ENCODE measurements at places on chromosomes 3 and 15.

- DNase-seq = no peak
These were observed 150.2 kb upstream of the SUCLG2 start for GRCh38 chr3:67804578-67804977.

DNA sequence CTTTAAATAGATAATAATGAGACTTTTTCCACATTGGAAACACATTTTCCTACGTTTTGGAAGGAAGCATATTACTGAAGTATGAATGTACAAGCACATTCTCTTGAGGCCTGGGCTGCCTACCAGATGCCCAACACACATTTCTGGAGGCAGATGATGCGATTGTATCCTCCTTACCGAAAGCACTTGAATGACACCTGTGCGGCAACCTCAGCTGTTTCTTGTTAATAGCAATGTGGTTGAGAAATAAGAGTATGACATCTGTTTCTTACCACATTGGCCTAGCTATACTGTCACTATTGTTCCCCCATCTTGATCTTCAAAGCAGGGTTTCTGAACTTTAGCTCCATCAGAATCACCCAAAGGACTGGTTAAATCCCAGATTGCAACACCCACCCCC lies 84.8 kb downstream of the ARPP21 start:
- no peak for DNase-seq

GRCh38 chr15:31327669-31328427 lies 1.2 kb downstream of the KLF13 start:
- DNase-seq = no peak

- no peak for DNase-seq
These were observed 81.7 kb downstream of the BCHE start for GRCh38 chr3:165755571-165755970.

GRCh38 chr15:74826364-74826819 lies at the start of gene CPLX3:
TSS of gene CPLX3 (plus strand) at chr15:74826627. CDS start at chr15:74826704, 77 bp downstream.
- DNase-seq = no peak

- no peak for DNase-seq
These were observed 12.0 kb downstream of the STARD5 start for GRCh38 chr15:81311752-81312464.

DNA sequence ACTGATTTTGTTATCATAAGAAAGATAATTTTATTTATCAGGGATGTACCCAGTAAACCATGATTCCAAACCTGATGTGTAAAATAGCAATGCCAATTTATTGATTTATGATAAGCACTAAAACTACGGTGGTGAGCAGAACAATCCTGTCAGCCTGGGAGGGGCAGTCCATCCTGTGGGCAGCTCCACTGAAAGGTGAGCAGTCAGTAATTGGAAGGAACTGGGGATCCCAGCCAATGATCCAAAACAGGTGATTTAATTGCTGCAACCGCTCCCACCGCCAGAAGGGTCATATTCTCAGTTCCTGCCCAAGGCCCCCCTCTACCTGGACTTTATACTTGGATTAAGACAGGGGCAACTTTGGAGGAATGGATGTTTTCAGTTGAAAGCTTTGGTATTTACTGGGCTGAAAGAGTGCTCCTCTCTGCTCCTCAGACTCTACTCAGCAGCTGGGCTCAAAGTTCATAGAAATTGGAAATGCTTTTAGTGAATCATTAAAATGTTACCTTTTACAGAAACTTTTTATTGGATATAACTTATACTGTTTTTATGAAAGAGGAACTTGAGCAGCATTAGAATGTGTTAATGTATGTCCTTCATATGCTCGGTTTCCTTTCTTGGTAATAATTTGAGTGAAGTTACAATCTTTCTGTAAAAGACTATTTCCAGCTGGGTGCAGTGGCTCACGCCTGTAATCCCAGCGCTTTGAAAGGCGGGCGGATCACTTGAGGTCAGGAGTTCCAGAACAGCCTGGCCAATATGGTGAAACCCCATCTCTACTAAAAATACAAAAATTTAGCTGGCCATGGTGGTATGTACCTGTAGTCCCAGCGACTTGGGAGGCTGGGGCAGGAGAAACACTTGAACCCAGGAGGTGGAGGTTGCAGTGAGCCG lies 198.6 kb upstream of the IL12A start:
- DNase-seq = no peak

DNA sequence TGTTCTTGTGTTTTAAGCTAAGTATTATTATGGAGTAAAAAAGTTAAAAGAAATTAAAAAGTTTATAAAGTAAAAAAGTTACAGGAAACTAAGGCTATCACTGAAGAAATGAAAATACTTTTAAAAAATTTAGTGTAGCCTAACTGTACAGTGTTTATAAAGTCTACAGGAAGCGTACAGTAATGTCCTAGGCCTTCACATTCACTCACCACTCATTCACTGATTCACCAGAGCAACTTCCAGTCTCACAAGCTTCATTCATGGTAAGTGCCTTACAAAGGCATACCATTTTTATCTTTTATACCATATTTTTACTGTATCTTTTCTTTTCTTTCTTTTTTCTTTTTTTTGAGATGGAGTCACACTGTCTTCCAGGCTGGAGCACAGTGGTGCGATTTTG lies 40.7 kb upstream of the SCN5A start:
- no peak for DNase-seq

- DNase-seq = no peak
These were observed 197.7 kb downstream of the CD47 start for GRCh38 chr3:107892955-107893624.

GRCh38 chr3:142929890-142930289 lies 33.6 kb downstream of the PAQR9 start:
- DNase-seq = no peak

DNA sequence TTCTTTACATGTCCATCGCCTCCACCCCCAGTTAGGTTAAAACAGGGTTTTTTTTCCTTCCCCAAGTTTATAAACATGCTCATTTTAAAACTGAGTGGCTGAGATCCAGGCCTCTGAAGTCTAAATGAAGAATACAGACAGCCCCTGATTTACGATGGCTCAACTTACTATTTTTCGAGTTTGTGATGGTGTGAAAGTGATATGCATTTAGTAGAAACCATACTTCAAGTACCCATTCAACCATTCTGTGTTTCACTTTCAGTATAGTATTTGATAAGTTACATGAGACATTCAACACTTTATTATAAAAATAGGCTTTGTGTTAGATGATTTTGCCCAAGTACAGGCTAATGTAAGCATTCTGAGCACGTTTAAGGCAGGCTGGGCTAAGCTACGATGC lies 30.5 kb upstream of the GNB5 start:
- DNase-seq = no peak

- no peak for DNase-seq
These were observed 13.2 kb upstream of the TRANK1 start for GRCh38 chr3:36957862-36958686.

GRCh38 chr3:13607821-13608597 lies 59.1 kb downstream of the FBLN2 start:
- no peak for DNase-seq

DNA sequence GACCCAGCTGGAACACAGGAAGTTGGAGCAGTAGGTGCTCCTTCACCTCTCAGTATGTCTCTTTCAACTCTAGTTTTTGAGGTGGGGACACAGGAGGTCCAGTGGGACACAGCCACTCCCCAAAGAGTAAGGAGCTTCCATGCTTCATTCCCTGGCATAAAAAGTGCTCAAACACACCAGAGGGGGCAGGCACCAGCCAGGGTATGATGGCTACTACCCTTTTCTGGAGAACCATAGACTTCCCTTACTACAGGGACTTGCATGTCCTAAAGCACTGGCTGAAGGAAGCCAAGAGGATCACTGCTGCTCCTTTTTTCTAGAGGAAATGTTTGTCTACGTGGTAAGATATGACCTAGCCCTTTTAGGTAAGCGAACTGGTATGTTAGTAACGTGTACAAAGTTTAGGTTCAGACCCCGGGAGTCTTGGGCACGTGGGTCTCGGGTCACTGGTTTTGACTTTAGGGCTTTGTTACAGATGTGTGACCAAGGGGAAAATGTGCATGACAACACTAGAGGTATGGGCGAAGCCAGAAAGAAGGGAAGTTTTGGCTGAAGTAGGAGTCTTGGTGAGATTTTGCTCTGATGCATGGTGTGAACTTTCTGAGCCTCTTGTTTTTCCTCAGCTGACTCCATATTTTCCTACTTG lies 11.9 kb downstream of the IL17RB start:
- DNase-seq = no peak

DNA sequence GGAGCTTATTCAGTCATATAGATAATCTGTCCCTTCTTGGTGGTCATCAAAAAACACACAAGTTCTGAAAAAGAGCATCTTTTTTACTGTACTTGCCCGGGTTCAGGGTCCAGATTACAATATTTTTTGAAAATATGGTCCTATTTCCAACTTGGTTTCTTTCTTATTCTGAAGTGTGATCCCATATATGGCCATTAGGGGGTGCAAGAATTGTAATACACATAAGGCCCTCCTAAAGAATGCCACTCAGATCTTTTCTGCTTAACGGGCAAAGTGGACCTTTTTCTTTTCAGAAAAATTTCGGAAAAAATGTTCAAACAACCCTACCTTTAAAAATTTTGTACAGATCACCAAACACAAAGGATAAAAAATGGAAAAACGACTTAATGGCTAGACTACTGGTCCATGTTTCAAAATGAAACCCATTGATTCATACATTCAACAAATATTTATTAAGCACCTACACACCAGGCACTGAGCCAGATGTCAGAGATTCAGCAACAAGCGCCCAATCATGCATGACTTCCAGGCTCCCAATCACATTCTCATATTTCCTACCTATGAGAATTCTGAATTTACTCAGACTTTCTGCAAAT lies 102.0 kb upstream of the MYRIP start:
- DNase-seq = no peak

GRCh38 chr3:37542331-37542730 lies 319.3 kb upstream of the CTDSPL start:
- no peak for DNase-seq

- DNase-seq = no peak
These were observed 686.3 kb downstream of the NTRK3 start for GRCh38 chr15:87570206-87570605.

DNA sequence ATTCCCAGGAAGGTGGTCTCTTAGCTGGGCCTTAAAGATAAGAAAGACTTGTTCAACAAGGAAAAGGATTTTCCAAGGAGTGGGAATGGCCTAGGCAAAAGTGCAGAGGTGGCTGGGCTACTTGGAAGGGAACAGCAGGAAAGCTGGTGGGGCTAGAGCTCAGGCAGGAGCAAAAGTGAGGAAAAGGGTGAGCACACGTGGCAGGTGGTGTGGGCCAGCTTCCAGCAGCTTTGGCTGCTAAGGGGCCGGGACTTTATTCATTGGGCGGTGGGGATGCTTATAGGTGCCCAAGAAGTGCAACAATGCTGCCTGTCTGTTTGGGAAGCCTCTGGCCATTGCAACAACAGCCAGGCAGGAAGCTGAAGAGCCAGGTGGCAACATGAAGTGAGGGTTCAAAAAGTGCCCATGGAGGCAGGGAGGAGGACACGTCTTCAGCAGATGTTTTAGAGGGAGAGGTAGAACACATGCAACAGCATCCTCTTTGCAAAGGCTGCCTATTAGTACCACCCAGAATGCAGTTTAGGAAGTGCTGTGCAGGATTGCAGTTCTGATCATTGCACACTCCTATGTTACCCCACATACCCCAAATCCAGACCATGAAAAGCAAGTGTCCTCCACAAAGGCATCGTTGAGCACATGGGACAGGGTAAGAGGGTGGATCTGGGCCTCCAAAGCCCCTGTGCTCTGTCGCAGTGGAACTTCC lies 13.8 kb downstream of the ALDH1A3 start:
- no peak for DNase-seq

GRCh38 chr15:35309886-35310285 lies 224.8 kb upstream of the NANOGP8 start:
- no peak for DNase-seq

- DNase-seq = no peak
These were observed 267.3 kb upstream of the ADAMTS9 start for GRCh38 chr3:64954995-64955636.

DNA sequence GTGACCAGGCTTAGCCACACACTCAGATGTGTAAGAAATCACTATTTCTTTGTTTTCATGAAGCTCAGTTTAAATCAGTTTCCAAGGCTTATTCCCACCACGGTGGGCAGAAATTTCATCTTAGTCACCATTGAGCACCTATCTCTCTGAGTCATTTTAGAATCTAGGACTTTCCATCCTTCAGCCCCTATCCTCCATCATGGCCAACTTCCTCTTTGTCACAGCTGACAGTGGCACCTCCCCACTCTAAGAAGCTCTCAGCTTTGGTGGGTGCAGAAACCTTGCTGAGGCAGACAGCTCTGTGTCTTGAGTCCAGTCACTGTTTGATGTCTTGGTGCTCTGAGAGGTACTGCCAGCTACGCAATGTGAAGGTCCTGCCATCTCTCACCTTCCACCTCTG lies 32.9 kb downstream of the SNTN start:
- DNase-seq = no peak

GRCh38 chr3:196298521-196298920 lies 11.0 kb upstream of the PCYT1A start:
- DNase-seq = no peak

DNA sequence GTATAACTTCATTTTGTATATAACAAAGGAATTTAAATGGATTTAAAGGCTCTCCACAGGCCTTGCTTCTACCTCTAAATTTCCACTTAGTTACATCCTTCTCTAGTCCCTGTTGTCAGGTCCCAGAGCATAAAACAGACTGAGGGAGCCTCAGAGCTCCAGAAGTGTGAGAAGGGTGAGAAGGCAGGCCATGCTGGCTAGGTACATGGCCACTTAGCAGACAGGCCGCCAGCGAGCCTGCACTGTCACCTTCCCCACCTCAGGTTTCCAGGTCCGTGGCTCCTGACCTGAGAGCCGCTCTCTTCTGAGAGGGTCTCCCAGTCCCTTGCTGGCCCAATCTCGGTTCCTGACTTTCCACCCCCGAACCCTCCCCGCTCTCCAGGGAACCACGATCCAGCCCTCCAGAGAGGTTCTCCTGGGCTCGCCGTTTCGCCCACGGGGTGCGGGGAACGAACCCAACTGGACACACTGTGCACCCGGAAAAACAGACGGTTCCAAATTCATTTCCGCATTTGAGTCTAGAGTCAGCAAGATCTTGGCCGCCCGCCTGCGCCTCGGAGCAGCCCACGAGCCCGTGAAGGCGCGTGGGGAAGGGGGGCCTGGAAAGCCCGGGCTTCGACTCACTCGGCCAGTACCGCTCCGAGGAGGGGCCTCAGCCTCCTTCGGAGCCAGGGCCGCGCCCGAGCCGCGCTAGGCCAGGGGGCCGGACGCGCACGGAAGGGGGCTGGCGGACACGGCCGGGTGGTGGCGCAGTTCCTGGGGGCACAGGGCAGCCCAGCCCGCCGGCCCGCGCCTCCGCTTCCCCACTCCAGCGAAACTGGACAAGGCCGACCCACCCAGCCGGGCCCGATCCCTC lies 16.7 kb upstream of the SOX2 start:
- peak; percentile 37 for DNase-seq

- no peak for DNase-seq
These were observed 37.1 kb downstream of the MAGI1 start for GRCh38 chr3:66001626-66002025.

DNA sequence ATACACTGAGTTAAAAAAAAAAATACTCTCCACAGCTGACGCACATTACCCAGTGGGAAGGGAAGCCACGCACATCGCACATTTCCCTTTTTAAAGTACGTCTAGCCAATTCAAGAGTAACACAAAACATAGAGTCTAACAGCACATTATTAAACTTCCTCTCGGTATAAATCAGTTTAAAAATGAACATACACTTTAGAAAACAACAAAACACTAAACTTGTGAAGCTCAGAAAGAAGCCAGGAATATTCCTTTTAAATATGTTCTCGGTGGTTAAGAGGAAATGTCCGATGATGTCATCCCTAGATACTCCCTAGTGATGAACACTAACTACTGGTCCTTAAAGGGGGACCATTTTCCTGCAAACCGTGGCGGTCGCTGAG lies 721 bp downstream of the MYEF2 start:
- DNase-seq = no peak

Measured in anterior cingulate cortex (tissue), 58 donors.